Glutamatergic neuron (in vitro differentiated cells): ENCODE measurements at places on chromosomes 1 and 21. TPM values are rescaled to one million over a fixed set of nuclear protein-coding genes. Genes with fewer than 3 reads are reported as not detected.

- no peak overlapping the region for H3K27ac ChIP-seq
- H3K4me3 ChIP-seq, result no peak overlapping the region
- H3K4me1 ChIP-seq, result no peaks in the 10 kb centered on the region
- DNase-seq, result no peak
Measured at GRCh38 chr1:91744953-91745639, 140.9 kb downstream of the TGFBR3 start.

- no peak overlapping the region for H3K27ac ChIP-seq
- H3K27me3 ChIP-seq, result no peaks in the 10 kb centered on the region
Measured at GRCh38 chr1:101905283-101905835, 91.4 kb downstream of the OLFM3 start.

GRCh38 chr1:181151378-181152326 is 63.2 kb downstream of the IER5 start:
- H3K4me1 ChIP-seq, result peaks cover 37% of the 10 kb centered on the region
- no peak overlapping the region for H3K27ac ChIP-seq
- no peak for DNase-seq
- peak overlapping the region; percentile 46 for H3K4me3 ChIP-seq
- no peaks in the 10 kb centered on the region for H3K36me3 ChIP-seq
- peaks cover 10% of the 10 kb centered on the region for H3K27me3 ChIP-seq

- H3K4me1 ChIP-seq, result peaks cover 3% of the 10 kb centered on the region
- H3K27ac ChIP-seq, result no peak overlapping the region
- no peaks in the 10 kb centered on the region for H3K36me3 ChIP-seq
- no peak for DNase-seq
Measured at GRCh38 chr1:227073786-227074185, 133.7 kb downstream of the COQ8A start.

DNA sequence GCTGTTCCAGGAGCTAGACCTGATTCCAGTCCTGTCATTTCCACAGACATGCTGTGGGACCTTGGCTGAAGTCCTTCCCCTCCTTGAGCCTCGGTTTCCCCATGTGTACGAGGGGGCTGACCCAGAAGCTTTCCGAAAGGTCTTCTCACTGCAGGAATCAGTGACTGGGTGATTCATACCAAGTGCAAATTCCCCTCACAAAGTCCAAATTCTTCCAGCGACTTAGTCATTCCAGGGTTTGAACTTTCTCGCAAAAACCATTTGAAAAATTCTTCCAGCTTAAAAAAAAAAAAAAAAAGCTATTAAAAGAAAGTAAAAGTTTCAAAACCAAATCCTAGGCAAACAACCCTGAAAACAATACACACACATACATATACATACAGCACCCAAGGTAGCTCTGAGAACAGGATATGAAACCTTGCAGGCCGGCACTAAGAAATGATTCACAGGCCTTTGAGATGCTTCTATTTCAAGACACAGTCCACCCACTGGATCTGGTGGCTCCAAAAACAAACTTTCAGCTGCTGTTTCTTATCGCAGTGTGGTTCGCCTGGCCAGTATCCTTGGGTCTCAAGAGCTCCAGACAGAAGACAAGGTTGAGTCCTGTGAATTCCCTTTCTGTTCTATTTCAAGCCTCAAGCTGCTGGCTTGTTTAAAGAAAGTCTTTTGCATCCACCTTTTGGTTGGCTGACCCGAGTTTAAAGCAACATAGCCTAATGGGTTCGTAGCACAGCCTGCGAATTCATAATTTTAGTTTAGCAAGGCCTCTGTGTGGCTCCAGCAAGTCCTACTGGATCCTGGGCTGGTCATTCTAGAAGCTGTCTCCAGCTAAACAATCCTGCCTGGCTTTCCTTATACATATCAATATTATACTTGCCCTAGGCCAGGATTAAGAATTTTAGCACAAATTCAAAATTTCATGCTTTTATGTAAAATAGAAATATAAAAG is 18.0 kb upstream of the ID3 start:
- DNase-seq, result no peak
- H3K27ac ChIP-seq, result no peak overlapping the region
- peaks cover 2% of the 10 kb centered on the region for H3K27me3 ChIP-seq
- H3K36me3 ChIP-seq, result peaks cover 7% of the 10 kb centered on the region
- H3K4me1 ChIP-seq, result peaks cover 7% of the 10 kb centered on the region

GRCh38 chr1:117258791-117259190 is 48.1 kb upstream of the VTCN1 start:
- H3K27me3 ChIP-seq, result no peaks in the 10 kb centered on the region
- no peak overlapping the region for H3K4me3 ChIP-seq
- no peak for DNase-seq
- no peaks in the 10 kb centered on the region for H3K4me1 ChIP-seq
- H3K27ac ChIP-seq, result no peak overlapping the region

DNA sequence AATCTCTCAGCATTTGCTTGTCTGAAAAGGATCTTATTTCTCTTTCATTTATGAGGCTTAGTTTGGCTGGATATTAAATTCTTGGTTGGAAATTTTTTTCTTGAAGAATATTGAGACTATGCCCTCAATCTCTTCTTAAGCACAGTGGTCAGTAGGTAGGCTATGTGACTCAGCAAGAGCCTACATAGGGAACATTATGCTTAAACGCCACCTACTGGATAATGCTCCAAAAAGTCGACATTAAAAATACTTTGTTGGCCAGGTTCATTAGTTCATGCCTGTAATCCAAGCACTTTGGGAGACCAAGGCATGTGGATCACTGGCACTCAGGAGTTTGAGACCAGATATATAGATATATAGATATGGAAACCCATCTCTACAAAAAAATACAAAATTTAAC is 678.0 kb upstream of the USP24 start:
- no peaks in the 10 kb centered on the region for H3K4me1 ChIP-seq
- no peak overlapping the region for H3K27ac ChIP-seq
- no peaks in the 10 kb centered on the region for H3K36me3 ChIP-seq
- no peaks in the 10 kb centered on the region for H3K27me3 ChIP-seq

The BTBD19 gene
- 5.9 TPM for total RNA-seq

The OR10Z1 gene
- total RNA-seq, result not detected

The SRGAP2B gene
- 17.8 TPM for total RNA-seq

DNA sequence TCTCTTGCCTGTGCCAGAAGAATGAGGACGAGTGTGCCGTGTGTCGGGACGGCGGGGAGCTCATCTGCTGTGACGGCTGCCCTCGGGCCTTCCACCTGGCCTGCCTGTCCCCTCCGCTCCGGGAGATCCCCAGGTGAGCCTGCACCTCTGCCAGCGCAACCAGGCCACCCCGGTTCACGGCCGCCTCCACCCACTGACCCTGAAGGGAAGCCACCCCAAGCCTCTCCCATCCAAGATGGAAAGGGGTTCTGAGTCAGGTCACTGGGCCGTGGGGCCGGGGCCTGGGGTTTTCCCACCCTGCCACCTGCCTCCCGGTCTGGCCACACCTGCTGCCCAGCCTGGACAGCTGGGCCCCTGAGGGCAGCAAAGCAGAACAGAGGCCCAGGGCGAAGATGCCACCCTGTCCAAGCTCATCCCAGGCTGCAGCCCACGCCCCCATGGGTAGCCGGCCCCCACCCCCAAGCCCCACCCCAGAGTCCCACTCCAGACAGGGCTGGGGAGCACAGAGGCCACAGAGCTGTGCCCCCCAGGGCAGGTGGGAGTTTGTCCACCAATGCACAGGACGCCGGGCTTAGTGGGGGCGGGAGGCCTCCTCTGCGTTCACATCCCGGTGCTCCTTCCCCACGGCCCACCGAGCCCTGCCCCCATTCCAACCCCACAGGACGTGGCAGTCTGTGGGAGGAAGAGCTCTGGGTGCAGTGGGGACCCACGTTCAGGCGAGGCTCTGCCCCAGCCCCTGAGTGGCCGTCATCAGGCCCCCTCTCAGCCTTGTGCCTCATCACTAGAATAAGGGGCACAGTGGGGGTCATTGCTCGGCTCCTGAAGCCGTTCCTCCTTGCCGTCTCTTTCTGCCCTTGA is 5.6 kb downstream of the AIRE start:
- no peak overlapping the region for H3K27ac ChIP-seq
- no peaks in the 10 kb centered on the region for H3K27me3 ChIP-seq
- peak; percentile 19 for DNase-seq
- no peak overlapping the region for H3K4me3 ChIP-seq
- no peaks in the 10 kb centered on the region for H3K36me3 ChIP-seq

DNA sequence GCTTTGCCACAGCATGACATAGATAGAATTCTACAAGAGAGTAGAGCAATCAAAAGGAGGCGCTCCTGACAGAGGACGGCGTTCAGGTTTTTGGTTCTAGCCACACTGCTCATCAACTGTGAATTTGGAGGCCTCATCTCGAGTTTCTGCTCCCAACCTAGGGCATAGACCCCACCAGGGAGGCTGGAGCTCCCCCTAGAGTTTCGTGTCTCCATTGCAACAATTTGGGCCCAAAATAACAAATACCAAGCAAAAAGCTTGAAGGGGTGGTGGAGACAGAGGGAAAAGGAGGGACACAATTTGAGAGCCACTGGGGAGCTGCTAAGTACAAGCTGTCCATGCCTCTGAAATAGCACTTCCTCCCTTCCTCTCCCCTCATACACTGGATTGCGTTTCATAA is 297.0 kb downstream of the GPATCH2 start:
- DNase-seq, result peak; percentile 57
- no peak overlapping the region for H3K27ac ChIP-seq
- H3K4me3 ChIP-seq, result no peak overlapping the region
- no peaks in the 10 kb centered on the region for H3K4me1 ChIP-seq
- peaks cover 6% of the 10 kb centered on the region for H3K36me3 ChIP-seq

The RGS5 gene
- total RNA-seq, result 4.9 TPM

DNA sequence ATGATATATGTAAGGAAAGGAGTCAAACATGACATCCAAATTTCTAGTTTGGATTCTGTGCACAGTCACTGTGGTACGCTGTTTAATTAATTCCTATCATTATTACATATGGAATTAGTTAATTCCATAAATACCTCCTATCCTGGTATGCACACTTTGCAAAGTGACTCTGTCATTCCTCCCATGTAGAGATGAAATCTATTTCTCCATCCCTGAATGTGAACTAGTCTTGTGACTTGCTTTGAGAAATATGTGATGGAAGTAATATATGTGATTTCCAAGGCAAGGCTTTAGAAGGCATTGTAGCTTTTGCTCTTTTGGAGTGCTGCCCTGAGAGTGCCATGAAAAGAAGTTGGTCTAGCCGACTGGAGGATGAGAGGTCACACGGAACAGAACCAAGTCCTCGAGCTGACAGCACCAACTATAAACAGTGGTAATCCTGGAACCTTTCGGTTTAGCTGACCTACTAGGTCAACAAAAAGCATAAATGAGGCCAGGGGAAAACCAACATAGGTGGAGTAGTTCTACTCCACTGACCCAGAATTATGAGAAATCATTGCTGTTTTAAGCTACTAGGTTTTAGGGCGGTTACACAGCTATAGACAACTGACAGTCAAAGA is 1.5 kb downstream of the SELENOF start:
- no peaks in the 10 kb centered on the region for H3K27me3 ChIP-seq
- peaks cover 4% of the 10 kb centered on the region for H3K36me3 ChIP-seq
- DNase-seq, result no peak
- H3K27ac ChIP-seq, result no peak overlapping the region

The RGS1 gene
- total RNA-seq, result not detected

The FCGR3A gene
- not detected for total RNA-seq
